ENCODE measurements at places on chromosomes 3 and 15. TPM values are rescaled to one million over a fixed set of nuclear protein-coding genes. Genes with fewer than 3 reads are reported as not detected.
A peak's percentile ranks its signal among the peaks of the same experiment; 100 is the strongest.

DNA sequence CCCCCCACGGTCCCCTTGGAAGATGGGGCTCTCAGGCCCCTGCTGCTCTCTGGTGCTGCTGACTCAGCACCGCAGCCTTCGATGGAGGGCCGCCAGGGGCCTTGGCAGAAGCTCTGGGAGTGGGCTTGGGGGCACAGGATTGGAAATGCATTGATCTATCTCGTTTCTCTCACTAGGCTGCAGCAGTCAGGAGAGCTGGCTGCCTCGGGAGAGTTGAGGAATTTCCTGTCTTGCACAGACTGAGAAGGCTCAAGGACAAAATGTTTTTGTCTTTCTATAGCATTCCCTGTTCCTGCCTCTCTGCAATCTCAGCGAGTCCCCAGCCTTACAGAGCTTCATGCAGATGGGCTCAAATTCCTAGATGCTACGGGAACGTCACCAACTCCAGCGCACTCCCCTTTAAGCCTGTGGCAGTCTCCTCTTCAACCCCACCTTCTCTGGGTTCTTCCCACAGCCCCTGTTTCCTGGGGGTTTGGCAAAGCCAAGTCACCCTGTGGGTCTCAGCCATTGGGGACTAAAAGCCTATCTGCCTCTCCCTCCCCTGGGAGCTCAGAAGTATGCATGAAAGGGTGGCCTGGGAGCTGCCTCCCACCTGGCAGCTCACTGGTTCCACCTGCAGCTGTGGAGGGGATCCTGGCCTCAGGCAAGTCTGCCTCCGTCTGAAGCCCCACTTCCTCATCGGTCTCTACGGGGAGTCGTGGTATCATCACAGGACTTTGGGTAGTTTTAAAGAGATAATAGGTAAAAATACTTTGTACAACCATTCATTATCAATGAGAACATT, 127.4 kb upstream of the HACD2 start:
- DNase-seq, result no peak

DNA sequence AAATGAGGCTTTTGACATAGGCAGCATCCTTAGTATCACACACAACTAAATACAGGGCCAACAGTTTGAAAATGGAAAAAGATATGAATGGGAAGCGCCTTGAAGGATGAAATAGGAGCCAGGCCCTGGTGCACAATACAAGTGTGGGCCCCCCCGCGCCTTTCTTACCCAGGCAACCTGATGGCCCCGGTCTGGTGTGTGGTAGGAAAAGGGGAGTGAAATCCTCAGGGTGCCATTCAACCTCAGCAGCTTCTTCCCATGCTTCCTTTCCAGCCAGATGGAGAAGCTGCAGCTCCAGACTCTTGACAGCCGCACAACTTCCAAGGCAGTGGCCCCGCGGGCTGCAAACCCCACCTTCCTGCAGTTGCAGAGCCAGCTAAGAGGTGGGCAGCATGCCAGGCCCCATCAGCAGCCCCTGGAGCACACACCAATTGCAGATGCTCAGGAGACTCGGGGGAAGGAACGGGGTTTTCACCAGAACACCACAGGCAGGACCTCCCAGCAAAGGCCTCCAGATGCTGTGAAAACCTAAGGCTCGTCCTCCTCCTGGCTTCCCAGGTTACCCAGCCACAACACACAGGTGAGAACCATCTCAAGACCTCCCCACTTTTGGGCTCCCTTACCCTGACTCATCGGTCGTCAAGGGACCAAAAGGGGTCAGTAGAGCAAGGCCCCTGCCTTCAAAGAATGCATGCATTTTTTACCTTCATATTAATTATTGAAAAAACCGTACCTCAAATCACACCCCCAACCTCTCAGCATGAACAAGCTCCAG, 101.6 kb downstream of the CPN2 start:
- DNase-seq, result no peak

- no peak for DNase-seq
Measured at GRCh38 chr3:194482196-194482593, 4.6 kb downstream of the ATP13A3 start.

DNA sequence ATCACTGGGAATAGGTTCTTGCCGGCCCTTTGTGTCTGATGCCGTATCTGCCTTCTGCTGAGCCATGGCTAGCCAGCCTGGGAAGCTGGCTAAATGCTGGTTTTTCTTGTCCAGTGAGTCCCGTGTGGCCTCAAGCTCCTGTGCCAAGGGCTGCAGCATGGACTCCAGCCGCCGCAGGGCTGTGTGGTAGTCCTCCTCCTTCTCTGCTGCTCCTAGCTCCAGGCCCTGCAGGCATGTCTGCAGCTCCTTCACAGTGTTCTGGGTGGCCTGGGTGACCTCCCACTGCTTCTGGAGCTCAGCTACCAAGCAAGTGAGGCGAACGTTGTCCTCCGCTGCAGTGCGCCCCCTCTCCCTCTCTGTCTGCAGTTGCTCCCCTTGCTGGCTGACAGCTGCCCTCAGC, 24.9 kb downstream of the CXCR6 start:
- no peak for DNase-seq

DNA sequence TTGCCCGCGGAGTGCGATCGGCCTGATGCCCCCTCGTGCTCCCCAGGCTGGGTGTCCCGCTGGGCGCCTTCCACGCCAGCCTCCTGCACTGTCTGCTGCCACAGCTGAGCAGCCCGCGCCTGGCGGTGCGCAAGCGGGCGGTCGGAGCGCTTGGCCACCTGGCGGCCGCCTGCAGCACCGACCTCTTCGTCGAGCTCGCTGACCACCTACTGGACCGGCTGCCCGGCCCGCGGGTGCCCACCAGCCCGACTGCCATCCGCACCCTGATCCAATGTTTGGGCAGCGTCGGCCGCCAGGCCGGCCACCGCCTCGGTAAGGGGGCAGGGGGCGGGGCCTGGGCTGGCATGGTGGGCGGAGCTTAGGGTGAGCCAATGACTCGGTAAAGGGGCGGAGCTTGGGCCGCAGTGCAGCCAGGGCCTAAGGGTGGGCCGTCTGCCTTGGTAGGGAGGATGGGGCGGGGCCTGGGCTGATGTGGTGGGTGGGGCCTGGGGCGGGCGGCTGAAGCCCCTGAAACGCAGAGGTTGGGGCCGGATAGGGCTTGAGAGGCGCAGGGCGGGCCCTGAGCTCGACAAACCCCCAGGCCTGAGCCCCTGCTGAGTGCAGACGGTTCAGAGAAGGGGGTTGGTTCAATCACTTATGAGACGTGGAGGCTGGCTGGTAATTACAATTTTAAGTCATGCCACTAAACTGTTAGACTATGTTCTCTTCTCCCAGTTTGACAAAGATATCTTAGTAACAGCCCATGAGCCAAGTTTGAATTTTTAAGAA, 13.7 kb downstream of the CAND2 start:
- peak; percentile 95 for DNase-seq

GRCh38 chr15:50003786-50004334, 115.2 kb downstream of the ATP8B4 start:
- DNase-seq, result peak; percentile 88

- no peak for DNase-seq
Measured at GRCh38 chr15:68303134-68303533, 25.6 kb downstream of the FEM1B start.

- DNase-seq, result no peak
Measured at GRCh38 chr3:190528706-190529105, 14.8 kb downstream of the IL1RAP start.

DNA sequence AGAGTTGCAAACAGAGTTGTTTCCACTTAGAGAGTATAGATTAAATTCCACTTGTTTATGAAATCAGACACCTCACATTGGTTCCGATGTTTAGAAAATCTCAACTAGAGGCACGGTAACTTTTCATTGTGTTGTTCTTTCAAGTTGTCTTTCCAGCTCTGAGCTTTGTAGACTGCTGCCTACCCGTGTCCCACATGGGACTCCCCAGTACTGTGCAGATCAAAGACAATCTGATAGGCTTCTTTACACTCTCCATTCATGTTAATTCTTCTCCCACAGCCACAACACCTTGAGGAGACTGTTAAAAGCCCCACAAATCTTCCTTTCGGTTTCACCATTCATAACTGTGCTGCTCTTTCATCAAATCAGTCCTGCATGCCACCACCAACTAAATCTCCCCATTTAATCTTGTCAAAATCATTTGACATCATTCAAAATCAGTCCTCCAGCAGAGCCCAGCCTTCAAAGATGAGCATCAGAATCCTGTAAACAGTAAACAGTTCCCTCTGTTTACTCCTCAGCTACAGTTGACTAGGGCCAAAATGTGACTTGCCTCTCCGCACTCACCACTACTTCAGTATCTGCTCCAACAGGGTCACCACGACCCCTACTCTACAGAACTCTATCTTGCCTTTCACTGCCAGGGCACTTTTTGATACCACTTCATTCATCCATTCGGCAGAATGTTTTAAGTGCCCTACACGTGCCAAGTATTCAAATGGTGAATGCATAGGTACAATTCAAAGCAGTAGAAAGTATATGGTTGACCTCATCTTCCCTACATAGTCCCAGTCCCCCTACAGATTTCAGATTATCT, 8.3 kb downstream of the ANXA2 start:
- DNase-seq, result no peak

DNA sequence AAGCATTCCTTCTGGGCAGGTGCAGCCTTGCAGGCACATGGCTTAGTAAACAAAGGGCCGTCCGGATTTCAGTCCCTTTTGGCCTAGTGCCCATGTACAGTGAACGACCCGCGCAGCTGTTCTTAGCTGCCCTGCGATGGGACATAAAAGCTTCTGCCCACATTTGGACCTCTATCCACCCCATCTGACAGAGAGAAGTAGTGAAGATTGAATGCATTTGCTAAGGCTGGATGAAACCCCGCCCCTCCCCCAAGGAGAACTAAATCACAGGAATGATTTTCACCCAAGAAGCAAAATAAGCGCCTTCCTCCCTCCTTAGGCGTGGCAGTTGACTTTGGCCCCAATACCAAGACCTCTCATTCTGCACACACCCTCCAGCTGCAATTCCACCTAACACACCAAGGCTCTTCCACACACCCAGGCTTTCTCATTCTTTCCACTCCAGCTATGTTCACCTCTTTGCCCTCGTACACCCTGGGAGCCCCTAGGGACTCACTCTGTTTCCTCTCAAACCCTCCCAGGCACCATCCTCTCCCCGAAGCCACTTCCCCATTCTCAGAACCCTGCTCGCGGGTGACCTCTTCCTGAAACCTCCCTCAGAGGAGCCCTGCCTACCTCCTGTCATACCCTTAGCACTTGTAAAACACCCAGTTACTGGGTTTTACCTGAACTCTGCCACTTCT, 14.1 kb upstream of the HRH1 start:
- DNase-seq, result no peak

- DNase-seq, result no peak
Measured at GRCh38 chr3:197830967-197831313, 39.9 kb downstream of the LRCH3 start.

DNA sequence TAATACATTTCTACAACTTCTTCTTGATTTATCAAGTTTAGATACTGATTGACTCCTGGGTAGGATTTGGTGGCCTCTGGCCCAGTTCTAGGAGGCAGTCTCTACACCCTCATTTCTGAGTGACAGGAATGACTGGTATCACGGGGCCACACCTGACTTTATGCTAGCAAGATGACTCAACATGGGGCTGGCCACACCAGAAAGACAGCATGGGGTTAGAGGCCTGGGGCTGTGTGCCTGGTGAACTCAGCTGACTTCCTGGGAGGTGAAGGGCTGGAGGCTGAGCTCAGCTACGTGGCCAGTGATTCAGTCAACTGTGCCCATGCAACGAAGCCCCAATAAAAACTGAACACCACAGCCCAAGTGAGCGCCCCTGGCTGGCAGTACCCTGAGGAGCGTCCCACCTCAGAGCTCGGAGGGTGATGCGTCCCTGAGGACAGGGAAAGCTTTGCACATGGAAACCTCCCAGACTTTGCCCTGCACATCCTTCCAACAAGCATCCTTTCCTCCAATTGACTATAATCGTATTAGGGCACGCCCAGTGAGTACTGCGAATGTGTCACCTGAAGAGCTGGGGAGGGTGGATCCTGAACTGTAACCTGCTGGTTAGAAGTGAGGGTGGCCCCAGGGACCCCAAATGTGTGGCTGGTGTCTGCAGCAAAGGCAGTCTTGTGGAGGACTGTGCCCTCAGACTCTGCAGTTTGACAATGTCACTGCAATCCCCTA, 57.2 kb downstream of the NIPA2 start:
- no peak for DNase-seq

DNA sequence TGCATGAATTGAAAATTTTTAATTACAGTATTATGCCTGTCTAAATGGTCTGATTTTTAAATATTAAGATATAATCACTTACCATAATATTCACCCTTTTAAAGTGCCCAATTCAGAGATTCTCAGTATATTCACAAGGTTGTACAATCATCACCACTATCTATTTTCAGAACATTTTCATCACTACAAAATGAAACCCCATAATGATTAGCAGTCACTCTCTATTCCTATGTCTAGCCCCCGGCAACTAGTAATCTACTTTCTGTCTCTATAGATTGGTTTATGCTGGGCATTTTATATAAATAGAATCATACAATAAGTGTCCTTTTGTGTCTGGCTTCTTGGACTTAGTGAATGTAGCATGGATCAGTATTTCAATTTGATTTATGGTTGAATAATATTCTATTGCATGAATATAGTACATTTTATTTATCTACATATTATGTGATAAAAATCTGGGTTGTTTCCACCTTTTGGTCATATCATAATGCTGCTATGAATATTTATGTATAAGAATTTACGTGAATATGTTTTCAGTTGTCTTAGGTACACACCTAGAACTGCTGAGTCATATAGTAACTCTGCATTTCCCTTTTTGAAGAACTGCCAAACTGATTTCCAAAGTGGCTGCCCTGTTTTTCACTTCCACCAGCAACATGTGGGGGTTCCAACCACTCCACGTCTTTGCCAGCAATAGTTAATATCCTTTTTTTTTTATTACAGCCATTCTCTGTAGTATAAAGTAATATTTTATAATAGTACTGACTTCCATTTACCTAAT, 485.7 kb upstream of the ZNF385D start:
- no peak for DNase-seq

DNA sequence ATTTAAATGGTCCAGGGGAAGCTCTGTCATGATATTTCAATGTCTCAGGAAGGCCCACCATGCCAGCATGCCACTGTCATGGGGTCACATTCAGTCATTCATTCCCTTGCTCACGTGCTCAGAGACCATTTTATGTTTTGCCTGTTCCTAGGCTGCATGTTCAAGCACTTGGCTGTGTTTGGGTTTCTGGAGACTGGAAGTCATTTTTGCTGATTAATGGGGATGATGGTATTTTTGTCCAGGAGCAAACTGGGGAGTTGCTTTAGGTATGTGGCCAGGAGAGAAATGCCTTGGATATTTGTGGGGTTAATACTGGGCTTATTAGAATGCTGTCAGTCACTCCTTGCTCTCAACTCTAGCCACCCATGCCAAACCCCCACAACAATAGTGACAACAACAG, 303.5 kb downstream of the PTPRG start:
- DNase-seq, result no peak

- DNase-seq, result no peak
Measured at GRCh38 chr15:71199384-71200351, 84.4 kb downstream of the THSD4 start.

- no peak for DNase-seq
Measured at GRCh38 chr3:152377184-152377570, 108.4 kb downstream of the MBNL1 start.

Gene PPP1R14D
- total RNA-seq, result not detected

Gene NRROS
- 2.5 TPM for total RNA-seq

Gene LRRK1
- 7.6 TPM for total RNA-seq

Gene FGF12
- total RNA-seq, result 0.29 TPM

All from psoas muscle (tissue), 8 donors.